HFFc6 (cell line): ENCODE measurements at places on chromosomes 11 and 22. TPM values are rescaled to one million over a fixed set of nuclear protein-coding genes. Genes with fewer than 3 reads are reported as not detected.

Gene F2
- not detected in 3 replicates for total RNA-seq

Gene SLC25A18
- not detected in 2 replicates for total RNA-seq

Gene KCNQ1
- total RNA-seq = not detected in 3 replicates

Gene PRG3
- total RNA-seq = not detected in 2 replicates

Gene OR51B5
- total RNA-seq = 0.40 TPM in 1 of 2 replicates, not detected in the other

Gene PHF21B
- total RNA-seq = not detected in 3 replicates

Gene TMEM138
- 43.0 to 63.8 TPM (median 56.8 TPM) in 3 replicates for total RNA-seq

Gene TMPRSS4
- not detected in 3 replicates for total RNA-seq

Gene IGLL1
- not detected in 2 replicates for total RNA-seq

Gene BTBD18
- total RNA-seq = not detected in 2 replicates

Gene MIOX
- total RNA-seq = not detected in 3 replicates

- H3K36me3 ChIP-seq = no peaks in the 10 kb centered on the region
- no peak overlapping the region for H3K27ac ChIP-seq
- H3K4me3 ChIP-seq = no peak overlapping the region
Observed at GRCh38 chr11:120854988-120855387, 168.9 kb upstream of the TBCEL start.

GRCh38 chr11:86372041-86372440 lies 2.6 kb upstream of the CCDC81 start:
- H3K27ac ChIP-seq = peak overlapping the region; percentile 84; the same call in 1 of the 2 replicates
- no peaks in the 10 kb centered on the region for H3K27me3 ChIP-seq
- H3K4me1 ChIP-seq = peaks cover 25% of the 10 kb centered on the region
- H3K36me3 ChIP-seq = peaks cover 24% of the 10 kb centered on the region
- no peak for DNase-seq

GRCh38 chr11:123545726-123546270 lies 108.6 kb downstream of the SCN3B start:
- peaks cover 5% of the 10 kb centered on the region for H3K27me3 ChIP-seq
- H3K4me1 ChIP-seq = peaks cover 93% of the 10 kb centered on the region
- peaks cover 10% of the 10 kb centered on the region for H3K36me3 ChIP-seq
- H3K4me3 ChIP-seq = peak overlapping the region; percentile 65
- no peak for DNase-seq

DNA sequence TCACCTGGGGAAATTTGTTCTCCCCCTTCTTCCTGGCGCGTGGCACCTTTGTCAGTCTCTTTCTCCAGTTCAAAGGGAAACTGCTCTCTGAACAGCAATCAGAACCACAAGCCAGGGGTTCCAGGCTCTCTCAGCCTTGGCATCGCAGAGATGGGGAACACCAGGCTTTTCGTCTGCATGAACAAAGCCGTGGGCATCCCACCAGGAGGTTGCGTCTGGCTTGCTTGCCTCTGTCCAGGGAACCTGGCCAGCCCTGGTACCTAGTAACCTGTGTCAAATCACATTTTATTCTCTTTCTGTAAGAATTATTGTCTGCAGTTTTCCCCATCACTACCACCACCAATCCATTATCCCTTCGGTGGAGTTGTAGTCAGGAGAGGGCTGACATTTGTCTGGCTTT lies 107.0 kb downstream of the WNT7B start:
- DNase-seq = no peak
- H3K36me3 ChIP-seq = peaks cover 9% of the 10 kb centered on the region
- no peak overlapping the region for H3K27ac ChIP-seq
- H3K4me1 ChIP-seq = peaks cover 7% of the 10 kb centered on the region
- H3K4me3 ChIP-seq = no peak overlapping the region

DNA sequence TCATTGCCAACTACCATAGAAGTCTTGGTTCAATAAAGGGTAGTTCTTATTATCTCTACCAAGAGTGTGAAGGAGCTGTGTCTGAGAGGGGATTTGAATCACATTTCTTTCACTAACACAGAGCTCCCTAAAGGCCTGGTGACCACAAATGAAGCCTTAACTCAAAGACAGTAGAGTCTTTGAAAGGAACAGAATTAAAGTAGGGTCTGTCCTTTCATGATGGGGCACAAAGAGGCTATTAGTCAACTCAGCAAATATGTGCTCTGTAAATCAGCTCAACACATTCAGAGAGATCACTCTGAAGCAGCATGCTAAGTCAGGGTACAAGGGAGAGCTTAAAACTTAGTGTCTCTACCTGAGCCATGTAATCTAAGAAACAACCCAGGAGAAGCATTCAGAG lies 212.4 kb upstream of the SYN3 start:
- no peaks in the 10 kb centered on the region for H3K27me3 ChIP-seq
- no peak overlapping the region for H3K4me3 ChIP-seq
- no peaks in the 10 kb centered on the region for H3K4me1 ChIP-seq
- H3K27ac ChIP-seq = no peak overlapping the region
- peaks cover 12% of the 10 kb centered on the region; the same call in 1 of the 2 replicates for H3K36me3 ChIP-seq

DNA sequence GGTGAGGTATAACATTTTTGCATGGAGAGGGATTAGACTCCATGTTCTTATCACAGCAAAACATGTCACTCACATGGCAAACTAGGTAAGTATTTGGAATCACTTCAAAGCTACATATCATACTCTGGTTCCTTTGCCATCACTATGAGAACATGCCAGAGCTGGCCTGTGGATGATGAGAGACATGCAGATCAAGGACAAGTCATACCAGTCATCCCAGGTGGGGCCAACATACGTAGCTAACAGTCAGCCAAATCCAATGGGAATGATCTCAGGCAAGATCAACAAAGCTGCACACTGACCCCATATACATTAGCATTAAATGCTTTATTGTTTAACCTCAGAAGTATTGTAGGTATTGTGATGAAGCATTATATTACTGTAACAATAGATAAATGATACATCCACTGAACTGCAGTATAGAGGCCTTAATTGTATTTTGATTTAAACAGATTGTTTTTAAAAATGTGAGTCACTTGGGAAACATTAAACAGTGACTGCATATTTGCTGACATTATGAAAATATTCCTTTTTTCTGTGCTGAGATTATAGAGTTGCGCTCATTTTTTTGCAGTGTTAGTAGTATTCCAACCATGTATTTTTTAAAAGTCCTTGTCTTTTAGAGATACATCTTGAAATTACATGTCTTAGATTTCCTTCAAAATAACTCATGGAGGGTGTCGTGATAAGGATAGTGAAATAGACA lies 37.3 kb upstream of the ARL14EP start:
- H3K27me3 ChIP-seq = peaks cover 1% of the 10 kb centered on the region; the same call in 1 of the 2 replicates
- no peak overlapping the region for H3K4me3 ChIP-seq
- no peaks in the 10 kb centered on the region for H3K4me1 ChIP-seq
- DNase-seq = no peak
- no peak overlapping the region for H3K27ac ChIP-seq

GRCh38 chr11:27718863-27719545 lies 18.7 kb upstream of the BDNF start:
- H3K27me3 ChIP-seq = no peaks in the 10 kb centered on the region
- peaks cover 79% of the 10 kb centered on the region for H3K4me1 ChIP-seq
- H3K4me3 ChIP-seq = peak overlapping the region; percentile 96
- DNase-seq = peak; percentile 39
- H3K36me3 ChIP-seq = no peaks in the 10 kb centered on the region
- H3K27ac ChIP-seq = peak overlapping the region; percentile 97

DNA sequence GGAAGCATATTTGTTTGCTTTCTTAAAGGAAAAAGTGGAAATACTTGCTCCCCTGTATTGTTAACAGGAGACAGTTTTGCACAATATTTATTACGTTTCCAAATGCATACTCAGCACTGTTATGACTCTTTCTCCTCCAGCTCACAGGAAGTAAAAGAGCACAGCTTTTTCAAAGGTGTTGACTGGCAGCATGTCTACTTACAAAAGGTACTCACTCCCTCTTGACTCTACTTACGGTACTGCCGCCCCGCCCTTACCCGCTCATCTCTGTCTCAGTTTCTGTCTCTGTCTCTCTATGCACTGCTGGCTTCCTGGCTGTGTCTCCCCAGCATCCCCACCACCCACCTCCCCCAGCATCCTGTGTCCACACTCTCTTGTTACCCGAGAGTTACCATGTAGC lies 32.2 kb upstream of the MYO18B start:
- H3K4me3 ChIP-seq = no peak overlapping the region
- H3K27ac ChIP-seq = no peak overlapping the region
- H3K27me3 ChIP-seq = peaks cover 4% of the 10 kb centered on the region
- H3K36me3 ChIP-seq = no peaks in the 10 kb centered on the region
- DNase-seq = no peak

GRCh38 chr11:83002053-83002452 lies 69.6 kb downstream of the RAB30 start:
- no peak overlapping the region for H3K4me3 ChIP-seq
- no peaks in the 10 kb centered on the region; the same call in 1 of the 2 replicates for H3K27me3 ChIP-seq
- H3K36me3 ChIP-seq = peaks cover 3% of the 10 kb centered on the region; the same call in 1 of the 2 replicates
- H3K4me1 ChIP-seq = peaks cover 27% of the 10 kb centered on the region

DNA sequence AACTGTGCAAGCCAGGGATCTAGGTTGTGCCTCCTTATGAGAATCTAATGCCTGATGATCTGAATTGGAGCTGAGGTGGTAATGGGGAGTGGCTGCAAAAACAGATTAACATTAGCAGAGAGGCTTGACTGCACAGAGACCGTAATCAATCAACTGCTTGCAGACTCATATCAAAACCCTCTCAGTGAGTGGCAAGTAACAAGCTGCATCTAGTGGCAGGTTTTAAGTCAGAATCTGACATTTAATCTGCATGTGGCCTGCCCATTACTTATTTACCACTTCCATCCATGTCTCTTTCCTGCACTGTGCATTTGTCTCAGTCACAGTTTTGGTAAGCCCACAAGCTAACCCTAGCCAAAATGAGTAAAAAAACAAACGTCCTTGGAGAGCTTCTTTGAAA lies 11.2 kb downstream of the C11orf58 start:
- DNase-seq = no peak
- H3K27me3 ChIP-seq = no peaks in the 10 kb centered on the region
- no peak overlapping the region for H3K4me3 ChIP-seq
- H3K4me1 ChIP-seq = no peaks in the 10 kb centered on the region; the same call in 1 of the 2 replicates
- H3K27ac ChIP-seq = no peak overlapping the region
- H3K36me3 ChIP-seq = peaks cover 22% of the 10 kb centered on the region

DNA sequence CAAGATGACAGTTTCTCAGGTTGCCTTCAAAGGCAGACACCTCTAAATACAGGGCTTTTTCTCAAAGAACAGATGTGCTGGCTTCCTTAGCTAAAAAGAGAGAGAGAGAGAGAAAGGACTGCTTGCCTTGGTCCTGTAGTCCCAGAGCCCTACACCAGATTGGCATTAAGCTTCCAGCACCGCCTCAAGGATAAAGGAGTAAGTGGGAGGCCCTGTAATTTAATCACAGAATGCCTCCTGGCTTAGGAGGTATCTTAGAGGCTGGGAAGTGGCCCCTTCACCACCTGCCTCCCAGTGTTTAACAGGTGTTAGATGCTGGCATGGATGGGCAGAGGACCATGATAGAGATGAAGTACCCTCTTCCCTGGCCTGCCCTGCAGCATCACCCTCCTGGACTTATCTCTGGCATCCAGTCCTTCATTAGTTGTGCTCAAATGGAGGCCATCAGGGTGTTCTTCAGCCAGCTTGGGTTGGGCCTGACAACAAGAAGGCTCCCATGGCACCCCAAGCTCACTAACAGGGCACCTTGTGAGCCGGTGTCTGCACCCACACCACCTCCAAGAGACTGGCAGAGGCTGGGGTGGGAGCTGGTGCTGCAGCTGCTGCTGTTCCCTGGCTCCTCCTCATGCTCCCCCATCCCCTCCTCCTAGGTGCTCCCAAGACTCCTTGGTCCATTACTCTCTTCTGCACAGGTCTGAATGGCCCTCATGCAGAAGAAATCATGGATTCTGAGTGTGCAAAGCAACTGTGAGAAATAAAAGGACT lies 32.5 kb downstream of the ABCC8 start:
- peaks cover 31% of the 10 kb centered on the region for H3K27me3 ChIP-seq
- H3K27ac ChIP-seq = no peak overlapping the region
- no peak overlapping the region for H3K4me3 ChIP-seq
- no peaks in the 10 kb centered on the region for H3K36me3 ChIP-seq
- peaks cover 7% of the 10 kb centered on the region; the same call in 1 of the 2 replicates for H3K4me1 ChIP-seq

DNA sequence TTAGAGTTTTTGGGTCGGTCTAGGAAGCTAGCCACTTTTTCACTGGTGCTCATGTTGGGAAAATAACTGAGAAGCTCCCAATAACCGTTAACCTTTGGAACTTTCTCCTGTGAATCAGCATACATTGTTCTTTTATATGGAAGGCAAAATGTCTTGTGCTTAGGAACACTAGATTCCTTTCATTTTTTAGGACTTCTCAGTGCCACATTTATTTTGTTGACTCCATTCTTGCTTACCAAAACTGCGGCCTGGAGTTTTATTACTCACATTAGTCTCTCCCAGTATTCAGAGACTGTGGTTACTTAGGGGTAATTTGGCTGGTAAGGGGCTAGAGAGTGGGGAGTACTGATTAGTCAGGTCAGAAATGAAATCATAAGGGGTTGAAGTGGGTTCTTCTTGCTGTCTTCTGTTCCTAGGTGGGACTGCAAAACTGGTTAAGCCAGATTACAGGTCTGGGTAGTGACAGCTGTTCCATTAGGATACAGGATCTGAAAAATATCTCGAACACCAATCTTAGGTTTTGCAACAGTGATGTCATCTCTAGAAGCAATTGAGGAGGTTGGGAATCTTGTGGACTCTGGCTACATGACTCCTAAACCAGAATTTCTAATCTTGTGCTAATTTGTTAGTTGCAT lies 631.4 kb upstream of the LUZP2 start:
- no peaks in the 10 kb centered on the region for H3K27me3 ChIP-seq
- peaks cover 38% of the 10 kb centered on the region for H3K4me1 ChIP-seq
- peak overlapping the region; percentile 43; the same call in 1 of the 2 replicates for H3K4me3 ChIP-seq
- H3K36me3 ChIP-seq = no peaks in the 10 kb centered on the region
- peak; percentile 30 for DNase-seq

GRCh38 chr22:34296461-34296860 lies 376.2 kb upstream of the LARGE1 start:
- H3K36me3 ChIP-seq = no peaks in the 10 kb centered on the region
- H3K27ac ChIP-seq = no peak overlapping the region
- no peak for DNase-seq
- H3K4me3 ChIP-seq = no peak overlapping the region
- no peaks in the 10 kb centered on the region for H3K4me1 ChIP-seq

- no peaks in the 10 kb centered on the region for H3K4me1 ChIP-seq
- DNase-seq = no peak
- H3K36me3 ChIP-seq = 0 out of 2 replicates have a peak, but pooled peaks cover 3% of the 10 kb centered on the region
- peaks cover 44% of the 10 kb centered on the region for H3K27me3 ChIP-seq
Observed at GRCh38 chr11:118081241-118081958, 4.5 kb downstream of the TMPRSS4 start.
